Stromal cell of bone marrow (primary cell): ENCODE measurements at places on chromosomes 1 and 21.

GRCh38 chr21:17673261-17674020 is 60.7 kb upstream of the BTG3 start:
- DNase-seq: no peak

DNA sequence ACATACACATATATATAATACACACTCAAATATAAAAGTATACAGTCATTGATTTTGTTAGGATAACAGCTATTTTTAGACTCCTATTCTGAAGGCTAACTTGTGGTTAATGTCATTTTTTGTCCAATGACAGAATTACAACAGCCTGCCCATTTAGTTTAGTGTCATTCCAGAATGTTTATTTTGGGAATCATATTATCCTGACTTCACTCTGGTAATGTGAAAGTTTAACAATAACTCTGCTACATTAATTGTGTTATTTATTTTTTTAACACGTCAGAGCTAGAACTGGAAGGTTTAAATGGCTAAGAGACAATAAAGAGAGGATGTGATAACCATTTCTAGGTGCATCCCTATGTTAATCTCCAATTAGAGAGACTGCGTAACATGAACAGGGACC is 648.1 kb downstream of the USP25 start:
- DNase-seq: no peak

- peak; percentile 65 for DNase-seq
These were observed 85.7 kb upstream of the RALGPS2 start for GRCh38 chr1:178639326-178639725.

DNA sequence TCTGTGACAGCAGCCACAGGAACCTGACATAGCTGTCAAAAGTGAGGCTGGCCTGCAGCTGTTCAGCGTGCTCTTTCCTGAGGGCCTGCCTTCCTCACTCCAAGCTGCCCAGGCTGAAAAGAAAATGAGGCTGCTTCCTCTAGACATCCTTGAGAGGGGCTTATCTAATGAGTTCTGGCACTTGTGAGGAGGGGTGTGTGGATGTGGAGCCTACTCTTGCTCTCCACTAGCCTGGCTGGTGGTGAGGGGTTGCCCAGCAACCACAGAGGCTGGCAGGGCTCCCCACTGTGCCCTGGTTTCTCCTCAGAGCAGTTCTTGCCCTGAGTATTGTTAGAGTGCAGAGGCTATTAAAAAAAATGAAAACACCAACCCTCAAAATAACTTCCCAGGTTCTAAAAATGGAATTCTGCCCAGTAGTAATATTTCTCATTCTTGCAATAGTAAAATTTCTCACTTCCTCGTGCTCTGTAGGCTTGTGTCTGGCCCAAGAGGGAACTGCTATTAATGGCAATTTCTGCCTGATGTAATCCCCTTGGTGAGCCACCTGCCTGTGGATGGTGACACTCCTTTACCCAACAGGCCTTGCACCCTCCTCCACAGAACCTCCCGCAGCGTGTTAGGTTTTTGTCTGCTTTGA is 52.6 kb upstream of the EPS8L3 start:
- DNase-seq: no peak

GRCh38 chr1:17632541-17633184 is 93.2 kb downstream of the ARHGEF10L start:
- DNase-seq: peak; percentile 85

GRCh38 chr1:157270705-157271274 is 132.6 kb upstream of the ETV3 start:
- DNase-seq: no peak

DNA sequence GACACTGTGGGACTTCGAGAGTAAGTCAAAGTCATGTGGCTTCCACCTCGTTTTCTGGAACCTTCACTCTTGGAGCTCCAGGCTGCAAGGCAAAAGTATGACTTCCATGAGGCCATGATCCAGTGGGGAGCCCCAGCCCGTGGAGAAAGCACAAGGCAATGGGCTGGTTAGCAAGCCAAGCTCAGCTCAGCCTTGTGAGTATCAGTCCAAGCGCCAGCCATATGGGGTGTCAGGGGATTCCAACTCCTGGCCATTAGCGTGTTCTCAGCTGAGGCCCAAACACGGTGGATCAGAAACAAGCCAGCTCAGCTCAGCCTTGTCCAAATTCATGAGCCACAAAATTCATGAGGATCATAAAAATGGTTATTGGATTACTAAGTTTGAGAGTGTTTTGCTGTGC is 261.0 kb downstream of the RHOU start:
- no peak for DNase-seq

DNA sequence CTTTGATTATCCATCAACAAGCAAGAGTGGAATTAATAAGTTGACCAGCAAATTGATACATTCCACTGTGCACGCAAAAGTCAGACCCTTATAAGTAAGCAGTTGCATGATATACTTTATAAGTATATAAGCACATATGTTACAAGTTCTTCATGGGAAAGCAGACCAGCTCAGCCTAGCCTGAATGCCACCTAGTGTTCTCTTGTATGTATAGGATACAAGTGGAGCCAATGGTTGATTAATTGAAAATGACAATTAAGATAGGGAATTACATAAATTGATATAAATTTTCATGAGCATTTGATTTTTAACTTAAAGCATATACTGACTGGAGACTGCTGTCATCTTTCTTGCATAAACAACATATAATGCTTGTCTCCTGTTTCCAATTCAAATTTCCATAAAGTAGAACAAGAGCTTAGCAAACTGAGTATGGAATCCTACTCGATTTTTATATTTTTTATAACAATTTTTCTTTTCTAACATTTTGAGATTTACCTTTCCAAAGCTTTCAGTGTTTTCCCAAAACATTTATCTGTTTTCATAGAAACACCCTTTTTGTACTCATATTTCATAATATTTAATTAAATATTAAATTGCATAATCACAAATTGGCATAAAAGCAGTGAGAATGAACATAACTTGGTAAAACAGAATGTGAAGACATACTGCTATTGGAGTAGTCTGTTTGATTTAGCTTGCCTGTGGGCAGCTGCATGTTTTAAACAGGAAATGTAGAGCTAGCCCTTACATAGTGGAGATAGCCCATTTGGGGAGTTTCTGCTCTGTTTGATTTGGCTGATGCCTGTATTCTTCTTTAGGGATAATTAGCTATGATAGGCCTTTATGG is 62.8 kb downstream of the MAGI3 start:
- no peak for DNase-seq

- DNase-seq: no peak
These were observed 159.1 kb upstream of the USP24 start for GRCh38 chr1:55374216-55374615.

GRCh38 chr1:168335500-168335899 is 54.8 kb downstream of the TBX19 start:
- DNase-seq: no peak

DNA sequence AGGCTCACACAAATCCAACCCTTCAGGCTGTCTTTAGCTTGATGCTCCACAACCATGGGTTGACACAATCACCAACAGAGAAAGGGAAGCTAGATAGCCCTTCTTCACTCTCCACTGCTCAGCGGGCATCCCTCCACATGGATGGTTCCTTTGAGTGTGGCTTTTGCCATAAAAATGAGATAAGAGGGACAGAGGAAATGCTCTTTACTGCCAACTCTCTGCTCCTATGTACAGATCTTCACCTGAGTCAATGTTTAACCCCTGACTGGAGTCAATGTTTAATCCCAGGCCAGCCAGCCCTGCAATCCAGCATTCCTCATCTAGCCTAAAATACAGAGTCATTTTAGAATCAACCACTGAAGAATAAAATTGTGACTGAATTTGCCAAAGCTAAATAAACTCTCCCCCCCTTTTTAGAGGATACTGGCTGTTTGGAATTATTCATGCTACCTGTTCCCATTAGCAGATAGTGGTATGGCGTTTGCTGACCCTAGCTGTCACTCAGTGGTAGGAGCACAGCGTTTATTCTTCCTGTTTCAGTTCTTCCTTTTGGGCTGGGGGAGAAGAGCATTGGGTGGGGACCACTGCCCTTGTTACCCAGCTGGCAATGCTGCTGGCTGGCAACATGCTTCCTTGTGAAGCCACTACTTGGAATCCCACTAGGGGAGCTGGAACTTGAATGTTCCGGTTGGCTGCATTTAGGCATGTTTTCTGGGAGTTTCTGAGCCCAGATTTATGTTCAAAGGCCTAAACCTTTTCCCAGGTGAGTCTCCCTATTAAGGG is 5.2 kb upstream of the PIGR start:
- DNase-seq: no peak

DNA sequence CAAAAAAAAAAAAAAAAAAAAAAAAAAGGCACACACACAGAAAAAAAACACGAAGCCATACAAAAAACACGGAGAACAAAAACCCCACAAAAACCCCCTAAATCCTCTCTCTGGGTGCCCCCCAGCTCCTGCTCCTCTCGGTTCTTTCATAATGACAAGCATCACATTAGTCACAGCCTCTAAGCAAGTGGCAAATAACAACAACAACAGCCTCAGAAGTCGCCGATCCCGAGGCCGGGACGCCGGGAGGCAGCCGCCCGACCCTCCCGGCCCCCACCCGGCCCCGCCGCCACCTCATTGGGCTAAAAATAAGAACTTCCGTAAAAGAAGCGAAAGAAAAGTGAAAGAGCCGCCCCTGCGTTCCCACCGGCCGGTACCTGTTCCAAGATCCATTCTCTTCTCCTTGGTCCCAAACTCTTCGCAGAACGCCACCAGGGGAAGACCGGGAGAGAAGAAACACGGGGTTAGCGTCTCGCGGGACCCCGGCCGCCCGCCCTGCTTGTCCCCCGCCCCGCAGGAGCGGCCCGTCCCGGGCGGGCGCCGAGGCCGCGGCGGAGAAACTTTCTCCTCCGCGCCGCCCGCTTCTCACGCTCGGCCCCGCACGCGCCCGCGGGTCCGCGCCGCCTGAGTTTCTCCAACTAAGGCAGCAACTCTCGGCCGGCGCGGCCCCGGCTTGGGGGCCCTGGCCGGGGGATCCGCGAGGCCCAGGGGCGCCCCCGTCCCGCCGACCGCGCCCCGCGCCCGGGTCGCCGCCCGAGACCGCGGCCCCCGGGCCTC is 102.8 kb downstream of the CASZ1 start:
- no peak for DNase-seq

DNA sequence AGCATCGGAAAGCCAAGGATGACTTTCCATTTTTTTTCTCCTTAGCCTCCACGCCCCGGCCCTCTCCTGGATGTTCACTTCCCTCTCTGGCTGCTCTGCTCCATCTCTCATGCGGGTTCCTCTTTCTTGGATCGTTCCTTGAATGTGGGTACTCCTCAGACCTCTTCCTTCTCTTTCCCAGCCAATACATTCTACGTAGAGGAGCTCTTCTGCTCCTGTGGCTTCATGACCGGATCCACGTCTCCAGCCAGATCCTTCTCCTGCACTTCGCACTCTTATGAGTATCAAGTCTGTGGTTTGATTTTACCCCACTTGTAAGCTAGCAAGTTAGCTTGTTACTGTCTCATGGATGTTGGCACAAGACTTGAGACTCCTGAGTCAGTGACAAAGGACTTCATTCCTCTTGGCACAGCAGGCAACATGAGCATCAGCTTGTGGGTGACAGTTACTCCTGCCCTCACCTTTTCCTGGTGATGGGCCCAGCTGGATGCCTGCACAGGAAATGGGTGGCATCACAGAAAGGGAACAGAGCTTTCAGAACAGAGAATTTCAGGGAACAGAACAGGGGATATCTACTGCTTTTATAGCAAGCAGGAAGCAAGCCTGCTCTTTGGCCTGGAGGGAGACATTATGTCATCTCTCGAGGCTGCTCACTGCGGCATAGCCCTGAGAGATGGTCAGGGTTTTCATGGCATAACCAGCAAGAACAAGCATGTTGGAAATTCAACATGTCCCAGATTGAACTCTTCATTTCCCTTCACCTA is 100.1 kb upstream of the KIF26B start:
- no peak for DNase-seq

GRCh38 chr1:22184454-22184853 is 41.6 kb upstream of the WNT4 start:
- no peak for DNase-seq
